ENCODE measurements at places on chromosomes 5 and 9.

- DNase-seq, result no peak
Measured at GRCh38 chr9:68747043-68747533, 42.0 kb downstream of the PIP5K1B start.

DNA sequence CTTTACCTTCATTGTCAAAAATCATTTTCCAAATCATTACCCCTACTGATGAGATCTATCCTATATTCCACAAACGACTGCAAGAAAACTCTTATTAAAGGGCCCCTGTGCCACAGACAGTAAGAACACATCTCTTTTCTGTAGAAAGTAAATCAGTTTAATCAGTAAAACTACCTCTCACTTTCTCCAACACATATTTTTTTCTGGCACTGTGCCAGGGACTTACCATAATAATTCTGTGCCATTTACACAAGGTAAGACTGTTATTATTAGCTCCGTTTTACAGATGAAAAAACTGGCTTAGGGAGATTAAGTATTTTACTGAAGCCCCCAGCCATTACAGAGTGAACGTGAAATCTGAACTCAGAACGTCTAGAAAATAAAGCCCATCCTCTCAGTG, 587.0 kb upstream of the COX7C start:
- no peak for DNase-seq

DNA sequence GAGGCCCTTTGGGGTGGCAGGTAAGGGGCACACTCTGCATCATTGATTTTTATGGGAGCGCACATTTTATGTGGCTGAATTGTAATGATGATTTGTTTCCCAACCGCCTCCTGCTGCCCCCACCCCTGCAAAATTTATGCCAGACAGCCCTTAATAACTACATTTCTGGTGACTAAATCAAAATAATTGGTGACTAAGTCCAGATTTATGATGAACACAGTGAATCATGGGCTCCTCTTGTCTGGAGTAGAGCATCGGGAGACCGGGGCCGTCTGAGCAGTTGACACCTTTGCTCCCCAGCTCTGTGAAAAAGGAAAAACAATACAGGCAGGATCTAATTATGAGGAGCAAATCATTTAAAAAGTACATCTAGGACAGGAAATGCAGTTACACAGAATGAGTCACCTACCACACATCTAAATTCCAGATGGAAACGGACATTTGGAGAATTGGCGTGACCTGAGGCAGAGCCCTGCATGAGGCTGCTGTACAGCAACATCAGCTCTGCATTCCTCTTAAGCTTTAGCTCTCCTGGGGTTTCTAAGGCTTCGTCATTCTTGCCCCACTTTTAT, 58.9 kb downstream of the DOCK2 start:
- no peak for DNase-seq

DNA sequence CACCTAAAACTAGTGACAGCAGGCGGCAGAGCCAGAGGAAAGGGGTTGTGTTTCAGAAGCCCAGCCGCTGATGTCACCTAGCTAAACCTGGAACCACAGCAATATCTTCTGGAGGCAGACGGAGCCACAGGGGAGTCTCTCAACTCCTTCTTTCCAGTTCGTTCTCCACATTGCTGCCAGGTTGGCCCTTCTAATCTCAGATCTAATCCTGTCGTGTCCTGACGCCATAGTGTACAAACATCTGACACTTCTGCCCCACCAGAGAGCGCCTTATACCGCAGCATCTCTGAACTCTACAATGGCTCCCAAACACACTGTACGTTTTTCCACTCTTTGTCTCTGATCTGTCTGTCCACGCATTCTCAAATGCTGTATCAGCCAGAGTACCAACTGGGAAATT, 240.0 kb downstream of the SMARCA2 start:
- no peak for DNase-seq

DNA sequence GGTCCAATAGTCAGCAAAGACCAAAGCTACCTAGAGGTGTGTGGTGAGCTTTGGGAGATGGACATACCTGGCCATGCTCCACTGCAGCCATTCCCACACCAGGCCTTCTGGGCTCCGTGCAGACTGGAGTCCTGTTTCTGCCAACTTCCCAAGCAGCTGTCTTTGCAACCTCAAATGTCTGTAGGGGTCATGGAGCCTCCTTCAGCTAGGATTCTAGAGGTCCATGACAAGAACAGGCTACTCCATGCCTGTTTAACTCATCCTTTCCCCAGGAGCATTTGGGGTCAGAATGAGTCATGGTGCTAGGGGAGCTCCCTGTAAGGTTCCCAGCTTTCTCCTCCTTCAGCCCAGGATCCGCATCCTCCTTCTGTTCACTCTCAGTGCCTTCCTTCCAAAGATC, 17.1 kb downstream of the VPS13A start:
- DNase-seq, result no peak

- no peak for DNase-seq
Measured at GRCh38 chr9:89113851-89114250, 64.8 kb downstream of the SHC3 start.

- DNase-seq, result no peak
Measured at GRCh38 chr5:152505442-152506042, 100.5 kb upstream of the NMUR2 start.
